ENCODE measurements at places on chromosomes 7 and 10.
A peak's percentile ranks its signal among the peaks of the same experiment; 100 is the strongest.

GRCh38 chr7:67022511-67022910, 25.9 kb downstream of the TYW1 start:
- no peak for DNase-seq

DNA sequence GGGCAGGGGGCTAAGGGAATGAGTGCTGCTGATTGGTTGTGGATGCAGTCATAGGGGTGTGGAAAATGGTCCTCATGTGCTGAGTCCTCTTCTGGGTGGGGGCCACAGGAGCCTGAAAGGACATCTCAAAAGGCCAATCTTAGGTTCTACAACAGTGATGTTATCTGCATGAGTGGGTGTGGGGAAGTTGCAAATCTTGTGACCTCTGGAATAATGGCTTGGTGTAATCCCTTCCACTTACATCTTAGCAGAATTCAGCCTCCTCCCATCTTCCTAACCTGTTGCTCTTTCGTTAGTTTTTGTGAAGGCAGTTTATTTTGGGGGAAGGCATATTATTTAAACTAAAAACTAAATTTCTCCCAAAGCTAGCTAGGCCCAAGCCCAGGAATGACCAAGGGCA, 42.0 kb upstream of the OIT3 start:
- no peak for DNase-seq

DNA sequence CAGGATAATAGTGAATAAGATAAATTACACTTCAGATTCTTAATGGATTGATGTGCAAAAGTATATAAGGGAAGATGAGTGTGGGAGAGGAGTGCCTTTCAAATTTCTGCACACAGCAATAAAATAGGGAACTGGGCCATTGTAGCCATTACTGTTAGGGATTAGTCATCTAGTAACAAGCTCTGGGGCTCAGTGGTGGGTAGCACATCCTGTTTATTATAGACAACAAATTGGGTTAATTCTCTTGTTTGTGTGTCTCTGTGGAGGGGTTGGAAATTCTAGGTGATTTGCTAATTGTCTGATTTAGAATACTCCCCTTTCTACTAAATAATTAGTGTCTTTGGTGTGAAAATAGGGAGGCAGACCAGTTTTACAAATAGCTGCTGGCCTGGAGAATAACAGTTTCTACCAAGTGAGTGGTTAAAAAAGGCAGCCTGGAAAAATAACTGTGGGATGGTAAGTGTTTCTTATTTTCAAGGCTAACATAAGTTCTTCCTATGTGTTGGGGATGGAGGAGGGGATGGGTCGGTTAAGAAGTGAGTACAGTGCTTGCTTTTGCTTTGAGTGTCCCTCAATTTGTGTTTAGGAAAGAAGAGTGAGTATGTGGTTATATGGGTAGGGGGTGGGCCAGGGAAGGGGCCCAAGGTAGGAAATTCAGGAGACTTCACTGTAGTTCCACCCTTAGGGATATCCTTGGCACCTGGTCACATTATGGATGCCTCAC, 43.3 kb upstream of the TMEM248 start:
- DNase-seq: no peak

DNA sequence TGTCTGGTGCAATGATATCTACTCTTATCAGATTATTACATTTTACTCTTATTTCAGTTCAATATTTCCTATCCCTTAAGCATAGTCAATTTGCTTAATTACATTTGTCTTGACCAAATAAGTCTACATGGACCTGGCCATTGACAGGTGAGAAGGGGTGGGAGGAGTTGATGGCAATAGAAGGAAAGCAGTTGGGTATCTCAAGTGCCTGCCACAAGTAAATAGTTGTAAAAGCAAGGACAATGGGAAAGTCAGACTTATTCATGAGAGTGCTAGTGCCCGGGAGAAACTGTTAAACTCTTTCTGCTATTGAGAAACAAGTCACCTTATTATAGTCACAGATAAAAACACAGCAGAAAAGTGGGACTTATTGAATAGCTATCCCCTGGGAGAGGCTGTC, 32.4 kb upstream of the HGF start:
- DNase-seq: no peak

GRCh38 chr10:34175121-34175520, 640.0 kb downstream of the PARD3 start:
- DNase-seq: no peak

DNA sequence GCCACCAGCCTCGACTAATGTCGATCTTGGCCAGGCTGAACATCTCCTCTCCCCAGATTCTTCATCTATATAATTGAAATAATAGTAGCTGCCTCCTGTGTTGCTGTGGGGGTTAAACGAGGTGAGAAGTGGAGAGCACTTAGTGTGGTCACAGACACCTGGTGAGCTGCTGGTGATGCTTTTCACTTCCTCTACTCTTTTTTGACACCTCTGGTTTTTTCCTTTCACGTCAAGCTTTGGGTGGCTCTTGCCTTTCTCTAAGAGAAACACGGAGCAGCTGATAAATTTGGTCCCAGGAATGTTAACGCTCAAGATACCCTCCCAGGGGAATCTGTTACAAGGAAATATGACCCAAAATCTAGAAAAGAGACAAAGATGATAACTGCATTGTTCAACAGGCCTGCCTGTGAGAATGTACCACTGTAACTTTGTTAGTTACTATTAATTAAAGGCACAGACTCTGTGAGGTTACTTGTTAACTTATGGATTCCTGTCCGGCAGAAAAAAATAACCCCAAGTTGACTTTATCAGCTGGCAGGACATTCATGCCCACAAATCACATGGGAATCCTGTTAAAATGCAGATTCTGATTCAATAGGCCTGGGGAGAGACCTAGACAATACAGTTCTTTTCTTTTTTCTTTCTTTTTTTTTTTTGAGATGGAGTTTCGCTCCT, 9.5 kb upstream of the NPFFR1 start:
- no peak for DNase-seq

DNA sequence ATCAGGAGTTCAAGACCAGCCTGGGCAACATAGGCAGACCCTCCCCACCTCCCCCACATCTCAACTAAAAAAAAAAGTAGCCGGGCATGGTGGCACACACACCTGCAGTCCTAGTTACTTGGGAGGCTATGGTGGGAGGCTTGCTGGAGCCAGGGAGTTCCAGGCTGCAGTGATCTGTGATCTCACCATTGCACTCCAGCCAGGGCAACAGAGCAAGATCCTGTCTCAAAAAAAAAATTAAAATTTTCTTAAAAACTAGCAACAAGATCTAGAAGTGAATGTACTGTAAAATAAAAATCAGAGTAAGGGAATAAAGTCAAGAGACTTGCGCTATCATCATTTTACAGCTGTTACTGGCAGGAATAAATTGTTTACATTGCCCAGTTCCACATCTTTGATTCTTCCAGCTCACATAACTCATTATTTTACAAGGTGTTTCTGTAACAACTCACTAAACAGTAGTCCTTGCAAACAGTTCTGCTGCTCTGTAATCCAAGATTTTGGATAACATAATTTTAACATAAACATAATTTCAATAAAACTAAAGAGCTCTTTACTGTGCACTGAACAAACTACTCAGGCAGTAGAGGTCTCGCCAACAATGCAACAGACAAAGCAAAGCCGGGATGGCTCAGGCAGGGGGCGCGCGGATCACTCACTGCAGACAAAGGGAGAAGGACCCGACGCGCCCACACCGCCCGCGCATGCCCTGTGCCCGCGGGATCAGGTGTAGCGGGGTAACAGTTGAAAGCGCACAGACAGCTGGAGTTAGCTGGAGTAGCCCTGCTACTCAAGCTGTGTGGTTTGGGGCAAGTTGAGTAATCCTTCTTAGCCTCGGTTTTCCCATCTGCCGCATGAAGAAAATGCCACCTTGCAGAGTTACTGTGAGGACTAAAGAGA, 73.3 kb upstream of the NFE2L3 start:
- DNase-seq: peak; percentile 61

- no peak for DNase-seq
Measured at GRCh38 chr7:139694389-139694676, 83.5 kb downstream of the HIPK2 start.

DNA sequence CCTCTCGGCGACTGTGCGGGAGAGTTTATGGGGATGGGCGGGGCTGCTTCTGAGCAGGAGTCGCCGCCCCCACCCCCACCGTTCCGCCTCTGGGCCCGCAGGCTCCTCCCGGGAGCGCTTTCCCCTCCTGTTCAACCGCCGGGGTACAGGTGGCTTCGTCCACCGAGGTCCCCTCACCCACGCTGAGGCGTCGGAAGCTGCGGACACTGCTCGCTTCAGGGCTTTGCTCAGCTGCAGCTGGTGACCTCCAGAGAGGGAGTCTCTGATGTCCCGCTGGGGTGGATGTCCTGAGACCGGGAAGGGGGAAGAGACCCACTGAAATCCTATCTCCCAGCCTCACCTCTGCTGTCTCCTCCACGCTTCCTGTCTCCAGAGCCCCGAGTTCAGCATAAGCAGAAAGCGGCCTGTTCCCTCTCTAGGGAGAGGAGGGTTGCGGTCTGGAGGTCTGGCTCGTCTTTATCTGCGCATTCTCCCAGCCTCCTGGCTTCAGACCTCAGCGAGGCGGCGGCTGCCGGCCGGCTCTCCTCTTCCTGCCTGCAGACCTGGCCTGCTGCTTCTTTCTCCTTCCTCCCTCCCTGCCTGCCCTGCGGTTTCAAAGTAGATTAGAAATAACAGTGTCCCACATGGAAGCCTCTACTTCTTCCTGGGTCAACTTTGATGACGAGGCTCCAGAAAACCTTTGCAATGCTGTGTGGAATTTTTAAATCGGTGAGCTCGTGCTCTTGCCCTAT, 1.8 kb downstream of the CYP2E1 start:
- no peak for DNase-seq

DNA sequence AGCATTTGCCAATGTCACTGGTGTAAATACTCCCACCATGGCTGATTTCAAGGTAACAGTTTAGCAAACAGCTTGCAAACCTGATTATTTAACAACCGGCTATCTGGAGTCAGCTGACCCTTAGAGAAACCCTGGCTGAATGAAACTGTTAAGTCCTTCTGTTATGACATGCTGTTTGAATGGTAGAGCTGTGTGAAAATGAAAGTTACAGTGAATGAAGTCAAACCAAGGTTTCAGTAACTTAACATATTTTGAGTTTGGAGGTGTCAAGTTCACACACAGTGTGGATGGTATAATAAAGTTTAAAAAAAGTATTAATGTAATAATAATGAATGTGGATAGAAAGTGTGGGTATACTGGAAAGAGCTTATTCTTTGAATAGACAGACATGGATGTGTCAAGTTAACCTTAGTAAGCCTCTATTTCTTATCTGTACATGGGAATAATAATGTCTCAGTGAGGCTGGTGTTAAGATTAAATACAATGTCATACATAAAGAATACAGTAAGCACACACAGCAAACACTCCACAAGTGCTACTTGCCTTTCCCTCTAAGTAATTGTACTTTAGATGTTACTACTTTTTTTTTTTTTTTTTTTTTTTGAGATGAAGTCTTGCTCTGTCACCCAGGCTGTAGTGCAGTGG, 150.4 kb downstream of the TAX1BP1 start:
- DNase-seq: no peak

DNA sequence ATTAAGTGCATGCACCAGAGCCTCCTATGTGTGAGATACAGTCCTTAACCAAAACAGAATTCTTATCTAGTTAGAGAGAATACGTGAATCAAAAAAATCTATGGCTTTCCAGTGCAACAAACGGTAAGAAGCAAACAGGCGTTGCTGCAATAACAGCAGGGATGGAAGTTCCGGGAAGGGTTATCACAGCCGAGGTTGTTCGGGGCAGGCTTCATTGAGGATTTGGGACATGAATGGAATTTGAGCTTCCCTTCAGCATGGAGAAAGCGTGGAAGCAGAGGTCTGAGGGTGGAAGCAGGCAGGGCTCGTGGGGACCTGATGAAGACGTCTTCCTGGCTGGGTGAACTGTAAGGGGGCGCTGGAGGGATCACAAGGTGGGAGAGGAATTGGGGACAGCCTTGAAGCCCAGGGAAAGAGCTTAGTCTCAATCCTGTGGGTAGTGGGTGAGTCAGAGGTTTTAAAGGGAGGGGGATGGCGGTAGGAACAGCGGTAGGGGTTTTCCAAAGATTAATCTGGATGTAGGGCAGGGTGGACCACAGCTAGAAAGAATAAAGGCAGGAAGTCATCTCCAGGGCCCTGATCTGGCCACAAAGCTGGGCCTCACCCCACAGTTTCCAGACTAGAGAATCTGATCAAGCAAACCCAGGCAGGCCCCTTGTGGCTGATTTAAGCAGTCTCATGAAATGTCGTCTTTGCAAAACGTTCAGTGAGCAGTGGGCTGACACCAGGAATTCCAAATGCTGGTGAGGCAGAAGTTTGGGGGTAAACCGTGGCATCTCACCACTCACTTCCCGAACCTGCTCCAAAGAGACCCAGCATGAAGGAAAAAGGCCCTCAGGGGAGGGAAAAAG, 65.1 kb downstream of the CALML3 start:
- no peak for DNase-seq

DNA sequence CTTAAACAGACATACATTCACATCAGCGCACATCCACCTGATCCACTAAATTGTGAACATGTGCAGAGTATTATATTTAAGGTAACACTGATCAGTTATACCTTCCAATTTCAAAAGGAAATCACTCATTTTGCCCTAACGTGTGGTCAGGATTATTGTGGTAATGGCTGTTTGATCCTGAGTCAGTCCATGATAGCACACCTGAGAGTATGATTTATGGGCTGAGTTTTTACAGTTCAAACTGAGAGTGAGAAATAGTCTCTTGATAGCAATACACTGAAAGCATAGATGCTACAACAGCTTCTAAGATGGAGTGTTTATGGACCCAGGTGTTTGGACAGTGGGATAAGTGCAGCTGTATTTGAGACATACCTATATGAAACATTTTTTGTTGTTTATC, 96.7 kb downstream of the KIF20B start:
- DNase-seq: no peak

DNA sequence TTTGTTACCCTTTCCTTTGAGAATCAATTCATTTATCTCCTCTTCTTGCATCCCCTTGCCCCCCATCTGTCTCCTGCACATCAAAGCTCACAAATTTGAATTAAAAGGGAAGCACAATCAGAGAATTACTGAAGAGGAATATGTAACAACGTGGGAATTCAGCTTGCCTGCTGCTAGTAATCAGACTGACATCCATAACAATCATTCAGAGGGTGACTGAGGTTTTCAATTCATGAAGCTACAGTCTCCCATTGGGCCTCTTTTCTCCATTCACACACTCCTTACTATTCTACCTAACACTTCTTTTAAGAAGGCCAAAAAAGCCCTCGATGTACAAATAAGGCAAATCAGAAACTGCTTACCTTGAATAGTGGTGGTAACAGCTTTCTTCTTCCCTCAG, 24.3 kb upstream of the DNA2 start:
- no peak for DNase-seq

DNA sequence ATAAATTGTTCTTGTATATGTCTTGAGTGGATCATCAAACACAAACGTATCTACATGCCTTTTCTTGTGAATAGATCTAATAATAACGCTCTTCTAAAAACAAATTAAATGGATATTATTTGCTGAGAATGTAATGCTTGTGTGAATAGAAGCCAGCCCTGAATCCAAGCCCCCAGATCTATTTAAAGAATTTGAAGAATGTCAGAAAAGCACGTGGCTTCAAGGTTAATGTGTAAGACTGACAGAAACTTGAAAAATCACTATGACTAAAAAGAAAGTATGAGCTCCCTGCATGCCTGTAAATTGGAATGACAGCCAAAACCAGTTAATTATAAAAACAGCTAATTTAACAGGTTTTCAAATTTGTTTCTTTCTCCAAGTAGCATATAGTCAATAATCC, 43.2 kb upstream of the ATRNL1 start:
- DNase-seq: no peak
